ENCODE measurements at places on chromosomes 2 and 18.

- DNase-seq: no peak
Observed at GRCh38 chr2:132668189-132668823, 1.7 kb downstream of the LYPD1 start.

GRCh38 chr2:393711-394696, 106.1 kb upstream of the ALKAL2 start:
- no peak for DNase-seq

GRCh38 chr18:35605686-35606417, 24.3 kb downstream of the GALNT1 start:
- no peak for DNase-seq

DNA sequence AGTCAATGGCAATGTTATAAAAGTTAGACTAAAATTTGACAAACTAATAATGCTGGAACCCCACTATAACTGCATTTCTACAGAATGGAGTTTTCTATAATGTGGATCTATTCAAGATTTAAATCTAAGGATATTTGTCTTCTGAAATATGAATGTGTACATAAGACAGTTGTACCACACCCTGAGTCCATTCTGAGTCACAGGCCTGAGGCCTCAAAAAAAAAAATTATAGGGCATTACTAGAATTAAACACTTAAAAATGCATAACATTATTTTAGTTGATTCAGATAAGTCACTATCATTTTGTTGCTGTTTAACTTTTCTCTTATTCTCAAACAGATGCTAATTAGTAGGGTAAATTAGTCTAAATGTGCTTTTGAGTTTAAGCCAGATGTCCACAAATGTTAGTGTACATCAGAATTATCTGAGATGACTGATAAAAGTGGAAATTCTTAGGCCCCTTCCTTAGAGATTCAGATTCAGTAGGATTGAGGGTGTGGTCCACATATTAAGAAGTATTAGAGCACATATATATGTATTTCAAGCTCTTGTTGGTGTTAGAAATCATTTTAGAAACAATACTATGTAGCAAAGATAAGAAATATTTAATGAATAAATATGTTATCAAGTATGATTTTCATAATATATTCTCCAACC, 42.4 kb upstream of the COL5A2 start:
- no peak for DNase-seq

DNA sequence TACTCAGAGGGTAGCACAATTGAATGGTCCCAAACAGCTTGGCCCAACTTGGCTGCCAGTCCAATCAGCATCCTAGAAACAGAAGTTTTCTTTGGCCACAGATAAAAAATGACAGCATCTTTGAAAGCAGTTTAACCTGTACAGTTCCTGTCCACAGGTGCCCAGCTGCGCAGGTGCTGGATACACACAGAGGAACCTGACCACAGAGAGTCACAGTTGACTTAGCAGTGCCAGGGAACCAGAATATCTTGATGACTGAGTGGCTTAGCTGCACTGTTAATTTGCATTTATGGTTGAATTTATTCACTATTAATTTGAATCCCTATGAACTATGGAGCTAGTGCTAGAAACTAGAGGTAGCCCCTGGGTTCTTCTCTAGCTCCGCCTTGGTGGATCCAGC, 93.7 kb downstream of the TPGS2 start:
- DNase-seq: no peak

- no peak for DNase-seq
Observed at GRCh38 chr2:6963727-6964126, 46.5 kb downstream of the RNF144A start.

- DNase-seq: no peak
Observed at GRCh38 chr2:161076936-161077335, 83.3 kb upstream of the TANK start.

DNA sequence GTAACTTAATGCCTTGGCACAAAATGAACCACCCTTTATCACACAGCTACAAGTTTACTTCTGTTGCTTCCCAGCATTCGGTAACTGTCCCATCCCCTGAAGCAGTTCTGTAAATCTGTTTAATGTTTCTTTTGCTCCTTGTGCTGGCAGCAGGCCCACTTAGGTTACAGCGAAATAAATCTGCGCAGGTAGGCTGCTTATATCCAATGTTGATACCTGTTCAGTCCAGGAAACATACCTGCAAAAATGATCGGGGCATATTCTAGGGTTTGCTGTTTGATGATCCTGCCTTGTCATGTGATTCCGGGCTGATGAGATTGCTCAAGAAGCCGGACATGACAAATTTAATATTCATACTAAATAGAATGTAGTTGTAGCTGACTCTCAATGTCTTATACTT, 23.3 kb downstream of the PELI1 start:
- no peak for DNase-seq

GRCh38 chr18:13611142-13611600, 115.2 kb downstream of the FAM210A start:
- DNase-seq: peak; percentile 55

DNA sequence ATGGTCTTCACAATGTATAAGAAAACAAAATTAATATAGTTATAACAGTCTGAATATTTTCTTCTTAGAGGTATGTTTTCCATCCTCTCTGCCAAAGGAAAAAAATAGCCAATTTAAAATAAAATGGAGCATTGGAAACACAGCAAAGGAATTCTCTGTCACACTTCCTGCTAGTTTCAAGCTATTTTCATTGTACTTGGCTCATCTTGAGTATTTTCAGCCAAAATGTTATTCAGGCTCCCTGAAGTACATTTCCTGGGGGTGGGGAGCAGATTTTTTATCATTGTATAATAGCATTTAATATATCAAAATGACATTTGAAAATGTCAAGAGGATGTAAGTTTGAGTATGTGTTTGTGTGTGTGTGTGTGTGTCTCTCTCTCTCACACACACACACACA, 463.6 kb upstream of the REG3G start:
- no peak for DNase-seq

GRCh38 chr2:57843158-57843557, 203.4 kb upstream of the VRK2 start:
- DNase-seq: no peak

DNA sequence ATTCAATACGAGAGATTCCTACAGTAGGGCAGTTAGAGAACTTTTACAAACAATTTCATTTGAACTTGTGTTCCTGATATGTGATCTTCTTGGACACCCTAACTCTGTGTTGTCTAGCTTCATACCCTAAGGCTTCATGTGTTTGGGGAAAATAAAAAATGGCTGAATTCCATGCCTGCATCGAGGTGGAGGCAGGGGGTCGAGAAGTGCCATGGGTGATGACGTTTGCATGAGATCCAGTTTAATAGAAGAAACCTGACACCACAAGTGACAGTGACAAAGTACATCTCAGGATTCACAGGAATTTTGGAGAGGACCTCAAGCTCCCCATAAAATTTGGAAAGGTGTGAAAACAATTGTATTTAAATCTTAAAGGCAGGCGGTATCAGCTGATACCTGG, 169.2 kb upstream of the NABP1 start:
- DNase-seq: no peak

DNA sequence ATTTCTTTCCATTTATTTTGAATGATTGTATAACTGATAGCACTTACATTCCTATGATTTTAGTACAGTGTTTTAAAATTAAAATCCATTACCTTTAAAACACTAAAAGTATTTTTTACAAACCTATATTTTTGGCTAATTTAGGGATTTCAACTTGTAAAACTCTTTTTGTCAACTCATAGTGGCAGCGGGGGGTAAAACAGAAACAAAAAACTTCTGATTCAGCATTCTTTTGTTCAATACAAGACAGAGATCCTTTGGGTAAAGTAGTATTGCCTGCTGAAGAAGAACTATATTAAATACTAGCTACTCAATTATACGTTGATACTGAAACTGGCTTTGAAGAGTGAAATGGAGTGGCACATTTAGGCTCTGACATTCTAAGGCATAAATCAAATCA, 437.4 kb upstream of the CDH19 start:
- DNase-seq: no peak

GRCh38 chr2:128623776-128624761, 305.4 kb upstream of the HS6ST1 start:
- no peak for DNase-seq

- DNase-seq: no peak
Observed at GRCh38 chr2:68302281-68302875, 17.4 kb downstream of the CNRIP1 start.

- DNase-seq: no peak
Observed at GRCh38 chr18:10270151-10270571, 184.3 kb upstream of the APCDD1 start.

- DNase-seq: no peak
Observed at GRCh38 chr18:10274301-10274700, 180.1 kb upstream of the APCDD1 start.

GRCh38 chr2:170571612-170572011, 143.5 kb upstream of the SP5 start:
- no peak for DNase-seq

DNA sequence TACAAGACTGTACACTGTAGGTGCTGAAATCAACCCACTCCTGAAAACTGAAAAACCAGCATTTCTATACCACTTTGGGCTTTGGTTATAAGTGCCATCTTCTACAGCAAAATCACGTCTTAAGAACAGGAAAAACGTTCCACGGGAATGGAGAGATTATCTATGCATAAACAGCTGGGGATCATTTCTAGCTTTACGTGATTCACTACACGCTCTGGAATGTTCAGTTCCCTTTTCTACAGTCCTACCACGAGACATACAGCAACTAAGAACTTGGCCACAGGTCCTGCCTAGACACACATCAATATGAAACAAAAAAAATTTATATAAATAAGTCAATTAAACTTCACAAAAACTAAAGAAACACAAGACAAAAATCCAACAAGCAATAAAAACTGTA, 3.6 kb downstream of the CXCR4 start:
- DNase-seq: no peak

DNA sequence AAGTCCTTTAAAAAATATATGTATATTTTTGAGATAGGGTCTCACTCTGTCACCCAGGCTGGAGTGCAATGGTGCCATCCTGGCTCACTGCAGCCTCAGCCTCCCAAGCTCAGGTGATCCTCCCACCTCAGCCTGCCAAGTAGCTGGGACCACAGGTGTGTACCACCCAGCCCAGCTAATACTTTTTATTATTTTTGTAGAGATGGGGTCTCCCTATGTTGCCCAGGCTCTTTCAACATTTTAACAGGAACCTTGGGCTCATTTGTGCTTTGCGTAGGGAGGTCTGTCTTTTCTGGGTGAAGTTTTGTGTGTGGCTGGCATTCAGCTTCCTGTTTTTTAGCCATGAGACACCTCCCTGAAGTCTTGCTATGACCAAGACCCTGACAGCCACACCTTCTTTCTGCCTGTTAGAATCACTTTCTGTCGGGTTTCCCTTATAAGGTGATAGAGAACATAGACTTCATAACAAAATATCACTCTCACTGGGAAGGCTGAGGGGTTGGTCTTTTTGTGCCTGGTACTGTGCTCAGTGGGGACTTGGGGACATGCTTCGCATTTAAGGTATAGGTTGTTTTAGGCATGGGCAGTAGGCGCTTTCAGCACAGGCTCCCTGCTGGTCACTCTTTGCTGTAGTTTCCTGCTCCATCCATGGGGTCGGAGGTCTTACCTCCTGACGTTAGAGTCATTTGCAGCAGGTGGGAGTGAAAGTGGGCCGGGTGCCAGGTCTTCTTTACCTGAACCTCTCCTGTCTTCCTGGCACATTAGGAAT, 3.4 kb downstream of the RAB31 start:
- no peak for DNase-seq

Measured in amygdala (tissue), 56 donors.